ENCODE measurements at places on chromosomes 2 and 18.

DNA sequence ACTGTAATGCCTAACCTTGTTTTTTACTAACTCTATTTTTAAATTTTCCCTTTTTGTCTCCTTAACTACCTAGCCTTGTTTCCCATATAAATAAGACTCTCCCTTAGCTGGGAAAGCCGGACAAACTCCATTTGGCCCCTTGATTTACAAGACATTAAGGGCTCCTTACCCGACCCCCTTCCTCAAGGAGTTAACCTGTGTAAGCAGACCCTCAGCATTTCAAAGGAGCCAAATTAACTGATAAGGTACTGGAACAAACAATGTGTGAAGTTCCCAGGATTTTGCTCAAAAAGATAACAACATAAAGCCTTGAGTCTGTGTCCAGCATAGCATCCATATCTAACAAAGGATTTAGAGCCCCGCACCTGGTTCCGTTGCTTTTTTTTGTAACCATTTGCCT, 59.6 kb upstream of the C2orf15 start:
- DNase-seq: no peak

- DNase-seq: no peak
Measured at GRCh38 chr2:134099273-134099672, 154.6 kb upstream of the MGAT5 start.

DNA sequence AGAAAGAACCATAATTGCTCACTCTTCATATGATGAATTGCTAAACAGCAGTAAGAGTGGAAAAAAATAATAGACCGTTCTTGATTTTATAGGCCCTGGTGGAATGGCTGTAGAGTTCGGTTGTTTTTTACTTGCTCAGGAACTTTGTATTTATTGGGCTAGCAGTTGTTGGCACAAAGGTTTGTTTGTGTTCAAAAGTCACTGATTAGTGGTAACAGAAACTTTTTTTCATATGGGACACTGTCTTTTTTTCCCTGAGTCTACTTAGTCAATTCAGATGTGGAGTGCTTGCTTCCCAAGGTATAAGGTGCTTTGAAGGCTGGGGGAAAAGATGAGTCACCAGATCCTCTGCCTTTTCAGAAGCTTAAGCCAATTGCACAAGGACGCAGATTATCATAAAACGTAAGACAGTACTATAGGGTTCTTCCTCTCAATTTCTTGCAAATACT, 25.8 kb downstream of the PHLPP1 start:
- DNase-seq: no peak

GRCh38 chr2:239392688-239393387, 8.0 kb downstream of the HDAC4 start:
- no peak for DNase-seq

DNA sequence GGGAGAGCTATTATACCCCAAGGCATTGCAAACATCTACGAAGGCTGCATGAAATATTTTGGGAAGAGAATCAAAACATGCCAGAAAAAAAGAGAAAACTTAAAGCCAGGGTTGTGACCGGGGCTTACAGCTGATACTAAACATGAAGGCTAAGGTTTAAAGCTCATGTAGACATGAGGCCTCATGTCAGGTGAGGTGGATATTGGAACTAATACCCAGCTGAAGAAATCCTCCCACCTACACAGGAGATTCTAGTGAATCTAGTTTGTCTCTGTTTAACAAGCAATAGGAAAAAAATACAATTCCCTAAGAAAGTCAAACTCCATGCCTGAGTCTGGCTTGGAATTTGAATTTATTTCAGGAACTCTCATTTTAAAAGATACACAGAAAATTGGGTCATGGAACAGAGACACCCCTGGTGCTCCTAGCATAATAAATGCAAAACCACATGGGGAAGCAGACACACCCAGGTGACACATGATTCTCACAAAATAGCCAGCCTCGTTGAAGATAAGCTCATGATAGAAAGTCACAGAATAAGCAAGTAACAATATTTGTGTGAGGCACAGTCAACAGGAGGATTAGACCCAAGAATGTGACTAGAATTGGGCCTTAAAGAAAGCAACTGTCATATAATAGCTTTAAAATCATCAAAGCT, 42.2 kb downstream of the UPP2 start:
- no peak for DNase-seq

GRCh38 chr18:3454365-3455089, 4.6 kb downstream of the TGIF1 start:
- no peak for DNase-seq

- DNase-seq: no peak
Measured at GRCh38 chr2:117785740-117786139, 28.8 kb upstream of the DDX18 start.

DNA sequence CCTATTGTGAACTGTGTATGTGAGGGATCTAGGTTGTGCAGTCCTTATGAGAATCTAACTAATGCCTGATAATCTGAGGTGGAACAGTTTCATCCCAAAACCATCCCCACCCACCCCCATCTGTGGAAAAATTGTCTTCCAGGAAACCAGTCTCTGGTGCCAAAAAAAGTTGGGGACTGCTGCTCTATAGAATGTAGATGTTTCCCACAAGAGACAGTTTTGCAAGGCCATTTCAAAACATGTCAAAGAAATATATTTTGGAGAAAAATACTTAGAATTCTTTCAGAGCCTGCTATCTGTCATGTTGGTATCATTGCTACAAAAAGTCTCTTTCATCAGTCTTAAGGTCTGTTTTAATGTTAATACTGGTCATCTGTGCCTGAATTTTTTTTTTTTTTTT, 4.1 kb upstream of the SLC39A10 start:
- DNase-seq: no peak

DNA sequence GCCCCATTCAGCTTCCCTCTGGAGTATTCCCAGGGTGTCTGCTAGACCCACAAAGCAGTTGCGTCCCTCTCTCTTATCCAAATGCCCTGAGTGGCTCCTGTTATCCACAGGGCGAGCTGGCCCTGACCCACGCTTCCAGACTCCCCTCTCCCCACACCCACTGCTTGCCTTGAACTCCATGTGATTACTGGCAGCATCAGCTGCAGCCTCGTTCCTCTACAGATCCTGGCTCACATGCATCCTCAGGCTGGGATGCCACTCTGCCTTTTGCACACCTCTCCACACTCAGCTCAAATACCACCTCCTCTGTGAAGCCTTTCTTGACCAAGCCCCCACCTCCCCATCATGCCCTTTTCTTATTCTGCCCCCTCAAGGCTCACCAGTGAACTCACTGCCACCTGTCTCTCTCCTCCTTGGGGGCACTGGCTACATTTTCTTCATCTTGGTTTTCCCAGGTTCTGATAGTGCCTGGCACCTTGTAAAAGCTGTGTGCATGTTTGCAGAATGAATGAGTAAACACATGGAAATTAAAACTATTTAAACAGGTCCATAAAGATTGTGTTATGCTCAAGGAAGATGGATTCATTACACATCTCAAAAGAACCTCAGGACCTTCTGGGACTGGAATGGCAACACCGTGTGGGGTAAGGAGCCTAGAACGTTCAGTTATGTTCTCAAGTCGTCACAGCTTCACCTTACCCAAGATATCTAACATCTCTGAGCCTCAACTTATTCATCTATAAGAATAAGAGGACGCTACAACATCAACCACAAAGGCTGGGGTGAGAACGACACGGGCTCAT, 165.0 kb downstream of the BCL2 start:
- DNase-seq: no peak

DNA sequence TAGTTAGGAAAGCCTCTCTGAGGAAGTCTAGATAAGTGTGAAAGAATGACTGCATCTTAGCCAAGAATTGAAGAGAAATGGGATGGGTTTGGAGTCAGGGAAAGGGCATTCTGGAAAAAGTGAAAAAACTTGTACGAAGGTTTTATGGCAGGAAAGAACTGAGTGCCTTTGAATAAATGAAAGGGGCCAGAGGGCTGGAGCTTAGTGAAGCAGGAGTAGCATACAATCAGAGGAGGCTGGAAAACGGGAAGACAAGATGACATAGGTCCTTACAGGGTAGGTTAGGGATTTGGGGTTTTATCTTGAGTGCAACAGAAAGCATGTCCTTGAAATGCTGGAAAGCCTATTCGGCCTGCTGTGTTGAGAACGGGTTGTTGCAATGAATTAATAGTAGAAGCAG, 152.6 kb upstream of the RND3 start:
- no peak for DNase-seq

DNA sequence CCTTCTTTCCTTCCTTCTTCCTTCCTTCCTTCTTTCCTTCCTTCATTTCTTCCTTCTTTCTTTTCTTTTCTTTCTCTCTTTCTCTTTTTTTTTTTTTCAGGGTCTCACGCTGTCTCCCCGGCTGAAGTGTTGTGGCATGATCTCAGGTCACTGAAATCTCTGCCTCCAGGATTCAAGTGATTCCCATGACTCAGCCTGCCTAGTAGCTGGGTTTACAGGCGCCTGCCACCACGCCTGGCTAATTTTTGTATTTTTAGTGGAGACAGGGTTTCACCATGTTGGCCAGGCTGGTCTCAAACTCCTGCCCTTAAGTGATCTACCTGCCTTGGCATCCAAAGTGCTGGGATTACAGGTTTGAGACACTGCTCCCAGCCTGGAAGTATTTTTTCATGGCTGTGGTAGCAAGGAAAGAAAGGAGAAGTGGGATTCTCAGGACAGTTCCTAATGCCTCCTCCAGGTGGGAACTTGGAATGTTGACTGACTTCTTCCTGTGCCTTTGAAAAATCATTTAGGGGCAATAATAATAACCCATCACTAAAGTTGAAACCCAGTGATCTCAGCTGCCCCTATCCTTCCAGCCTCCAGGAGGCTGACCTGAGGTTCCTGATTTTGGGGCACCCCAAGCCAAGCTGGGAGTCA, 89.3 kb upstream of the CELF4 start:
- no peak for DNase-seq

- no peak for DNase-seq
Measured at GRCh38 chr18:71951001-71951400, 593.1 kb downstream of the CBLN2 start.

- DNase-seq: no peak
Measured at GRCh38 chr2:53843595-53843994, 16.2 kb downstream of the GPR75 start.

DNA sequence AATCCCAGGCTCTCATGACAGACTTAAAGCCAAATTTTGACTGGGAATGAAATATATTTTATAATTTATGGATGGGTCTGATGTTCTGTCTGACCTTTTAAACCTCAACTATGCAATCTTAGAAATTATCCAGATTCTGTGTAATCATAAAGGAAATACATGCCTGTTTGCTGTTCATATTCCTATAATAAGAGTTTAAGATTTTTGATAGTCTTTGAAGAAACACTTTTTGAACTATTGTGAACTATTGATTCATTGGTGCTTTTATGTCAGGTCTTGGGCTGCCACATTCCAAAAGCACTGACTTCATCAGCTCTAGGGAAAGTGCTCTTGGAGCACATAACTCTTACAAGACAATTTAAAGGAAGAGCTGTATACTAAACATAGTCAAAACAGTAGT, 64.2 kb downstream of the CCDC150 start:
- DNase-seq: no peak

DNA sequence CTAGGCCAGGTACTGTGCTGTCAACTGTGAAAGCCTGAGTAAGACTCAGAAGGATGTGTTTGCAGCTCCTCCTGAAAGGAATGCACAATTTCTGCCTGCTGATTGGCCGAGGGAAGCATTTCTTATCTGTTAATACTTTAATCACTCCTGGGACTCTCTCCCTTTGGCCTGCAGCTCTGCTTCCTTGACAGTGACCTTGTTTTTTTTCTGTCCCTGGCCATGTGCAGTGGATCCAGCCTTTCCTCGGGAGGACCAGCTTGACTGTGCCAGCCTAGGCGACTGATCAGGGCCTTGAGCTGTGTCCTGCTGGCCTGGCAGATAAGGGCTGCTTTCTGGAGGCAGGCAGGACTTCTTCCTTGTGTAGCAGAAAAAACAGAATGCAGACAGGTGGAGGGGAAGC, 10.0 kb downstream of the RNF144A start:
- DNase-seq: no peak

DNA sequence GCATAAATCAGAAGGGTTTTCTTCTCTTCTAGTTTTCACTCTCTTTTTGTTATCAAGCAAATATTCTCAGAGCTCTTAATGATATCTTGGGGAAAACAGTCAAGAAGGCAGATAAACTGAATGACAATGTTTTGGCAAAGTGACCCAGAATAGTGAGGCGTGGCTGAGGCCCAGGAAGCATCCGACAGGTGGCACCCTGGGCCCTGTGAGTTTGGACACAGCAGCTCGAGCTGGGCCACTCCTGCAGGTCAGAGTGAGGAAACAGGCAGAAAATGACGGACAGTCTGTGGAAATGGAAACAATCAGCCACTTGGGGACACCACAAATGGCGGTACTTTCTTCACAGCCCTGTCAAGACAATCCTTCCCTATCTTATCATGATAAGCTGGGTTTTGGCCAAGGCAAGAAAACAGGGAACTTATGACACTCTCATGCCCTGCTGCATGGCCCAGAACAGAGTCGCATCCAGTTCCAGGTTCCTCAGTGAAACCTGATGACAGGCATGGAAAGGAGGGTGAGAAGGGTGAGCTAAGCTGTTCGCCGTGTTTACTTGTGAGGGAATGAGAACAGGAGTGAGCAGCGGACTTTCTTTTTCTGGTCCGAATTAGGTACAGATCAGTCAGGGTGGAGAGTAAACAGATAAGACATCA, 32.1 kb downstream of the MRPL44 start:
- no peak for DNase-seq

DNA sequence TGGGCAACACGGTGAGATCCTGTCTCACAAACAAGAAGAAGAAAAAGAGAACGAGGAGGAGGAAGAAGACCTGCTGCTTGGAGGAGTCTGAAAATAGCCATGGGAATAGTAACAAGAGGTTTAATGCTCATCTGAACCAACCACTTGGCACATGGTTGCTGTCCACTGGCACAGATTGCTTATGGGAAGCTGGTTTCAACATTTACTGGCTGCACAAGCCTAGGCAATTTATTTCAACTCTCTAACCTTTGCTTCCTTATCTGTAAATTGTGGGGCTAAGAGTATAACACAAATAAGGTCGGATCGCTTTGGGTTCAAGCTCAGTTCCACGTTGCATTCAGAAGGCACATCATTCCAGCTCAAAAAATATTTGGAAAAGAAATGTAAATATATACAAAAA, 14.2 kb upstream of the RHOB start:
- DNase-seq: no peak

DNA sequence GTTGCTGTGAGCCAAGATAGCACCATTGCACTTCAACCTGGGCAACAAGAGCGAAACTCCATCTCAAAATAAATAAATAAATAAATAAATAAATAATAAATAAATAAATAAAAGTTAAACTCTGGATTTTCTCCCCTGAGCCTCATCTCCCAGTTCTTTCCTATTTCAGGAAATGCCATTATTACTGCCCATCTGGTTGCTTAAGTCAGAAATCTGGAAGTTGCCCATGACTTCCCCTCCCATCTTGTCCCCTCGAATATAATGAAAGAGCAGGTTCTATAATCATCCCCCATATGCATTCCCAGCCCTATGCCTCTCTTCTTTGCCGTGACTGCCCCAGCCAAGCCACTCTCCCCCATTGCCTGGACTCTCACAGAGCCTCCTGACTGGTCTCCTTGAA, 4.2 kb upstream of the PSD4 start:
- DNase-seq: no peak

- DNase-seq: no peak
Measured at GRCh38 chr2:172763079-172763478, 27.4 kb downstream of the RAPGEF4 start.

GRCh38 chr18:59145055-59145454, 5.4 kb downstream of the SEC11C start:
- DNase-seq: no peak
